Endothelial cell of umbilical vein (primary cell): ENCODE measurements at places on chromosomes 5 and 9. TPM values are rescaled to one million over a fixed set of nuclear protein-coding genes. Genes with fewer than 3 reads are reported as not detected.

KLF4 gene
- total RNA-seq: 1.5 and 3.8 TPM in 2 replicates

ELOVL7 gene
- 0.09 TPM in 1 of 2 replicates, not detected in the other for total RNA-seq

CCDC192 gene
- total RNA-seq: not detected in 2 replicates

TRPM3 gene
- total RNA-seq: 0.02 and 0.33 TPM in 2 replicates

CEMIP2 gene
- total RNA-seq: 44.3 and 47.5 TPM in 2 replicates

- DNase-seq: peak; percentile 60
These were observed 201.7 kb upstream of the ZNF618 start for GRCh38 chr9:113674436-113674835.

DNA sequence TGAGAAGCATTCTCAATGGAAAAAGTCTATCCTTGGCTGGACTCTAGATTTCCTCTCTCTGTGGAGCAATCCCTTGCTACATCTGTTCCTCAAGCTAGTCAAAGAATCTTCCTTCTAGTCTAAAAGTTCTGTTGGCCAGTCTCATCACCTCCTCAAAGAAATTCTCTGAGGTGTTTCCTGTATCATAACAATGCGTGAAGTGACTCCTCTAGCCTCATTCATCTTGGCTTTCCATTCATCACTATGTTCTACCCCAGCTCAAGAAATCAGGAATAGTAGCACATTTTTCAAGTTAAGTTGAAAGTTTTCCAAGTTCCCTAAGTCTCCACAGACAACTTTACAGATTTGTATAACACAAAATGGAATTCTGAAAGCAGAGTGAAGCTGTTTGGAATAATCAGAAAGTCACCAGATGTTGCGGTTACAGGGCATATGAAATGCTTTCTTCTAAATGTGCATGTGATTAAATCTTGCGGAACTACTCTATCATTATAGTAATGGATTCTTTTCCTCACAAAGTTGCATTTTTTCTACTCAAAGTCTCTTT is 176.6 kb upstream of the FREM1 start:
- no peak for DNase-seq

GRCh38 chr5:154406231-154406630 is 39.6 kb upstream of the SAP30L start:
- no peak for DNase-seq

DNA sequence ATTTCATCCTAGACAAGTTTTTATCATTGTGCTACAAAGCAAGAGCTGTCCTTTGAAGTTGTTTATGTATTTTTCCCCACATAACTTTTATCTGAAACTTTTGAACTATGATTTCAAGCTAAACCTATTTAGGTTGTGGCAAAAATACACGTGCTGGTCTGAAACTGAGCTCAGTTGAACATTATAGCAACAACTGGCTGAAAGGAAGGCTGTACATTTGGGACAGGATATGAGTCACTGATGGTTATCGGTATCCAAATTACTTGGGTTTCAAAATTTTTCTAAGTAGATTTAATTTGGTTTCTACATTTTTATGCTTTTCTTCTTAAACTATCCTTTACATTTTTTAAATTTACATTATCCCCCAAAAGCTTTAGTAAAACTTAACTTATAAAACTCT is 627.3 kb upstream of the NUDT12 start:
- DNase-seq: peak; percentile 79

DNA sequence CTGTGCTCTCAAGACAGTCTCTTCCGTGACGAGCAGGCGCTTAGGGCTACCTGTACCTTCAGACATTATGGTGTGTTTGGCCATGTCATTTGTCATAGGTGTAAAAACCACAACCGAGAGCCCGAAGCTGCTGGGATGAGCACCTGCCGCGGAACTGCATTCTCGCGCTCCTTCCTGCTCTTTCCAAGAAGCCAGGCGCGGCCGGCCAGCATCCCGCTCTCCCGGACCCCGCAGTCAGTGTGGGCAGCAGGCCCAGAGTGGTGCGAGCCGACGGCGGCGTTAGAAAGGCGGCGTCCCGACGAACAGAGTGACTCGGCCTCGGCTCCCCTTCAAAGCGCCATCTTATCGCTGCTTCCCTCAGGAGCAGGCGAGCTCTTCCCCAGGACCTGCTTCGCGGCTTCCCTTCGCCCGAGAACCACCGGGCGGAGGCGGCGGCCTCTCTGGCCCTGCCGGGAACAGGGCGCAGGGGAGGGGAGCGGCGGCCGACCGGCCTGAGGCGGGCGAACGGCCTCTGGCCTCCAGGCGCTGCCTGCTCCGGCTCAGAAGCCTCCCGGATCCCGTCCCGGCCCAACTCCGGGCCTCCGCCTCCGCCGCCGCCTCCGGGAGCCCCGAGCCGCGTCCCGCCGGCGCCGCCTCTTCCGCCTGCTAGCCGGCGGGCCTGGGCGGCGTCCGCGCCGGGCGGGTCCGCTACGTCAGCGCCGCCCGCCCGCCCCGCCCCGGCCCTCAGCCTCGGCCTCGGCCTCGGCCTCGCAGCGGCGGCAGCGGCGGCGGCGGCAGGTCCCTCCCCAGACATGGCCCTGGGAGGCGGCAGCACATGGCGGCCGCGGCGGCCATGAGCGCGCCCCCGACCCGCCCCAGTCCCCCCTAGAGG is at the start of gene FAM120A:
TSS of gene FAM120A (plus strand) at position 741 of the 871 bp plus-strand sequence. CDS start 231 bp downstream, outside the sequence.
- peak; percentile 71 for DNase-seq

DNA sequence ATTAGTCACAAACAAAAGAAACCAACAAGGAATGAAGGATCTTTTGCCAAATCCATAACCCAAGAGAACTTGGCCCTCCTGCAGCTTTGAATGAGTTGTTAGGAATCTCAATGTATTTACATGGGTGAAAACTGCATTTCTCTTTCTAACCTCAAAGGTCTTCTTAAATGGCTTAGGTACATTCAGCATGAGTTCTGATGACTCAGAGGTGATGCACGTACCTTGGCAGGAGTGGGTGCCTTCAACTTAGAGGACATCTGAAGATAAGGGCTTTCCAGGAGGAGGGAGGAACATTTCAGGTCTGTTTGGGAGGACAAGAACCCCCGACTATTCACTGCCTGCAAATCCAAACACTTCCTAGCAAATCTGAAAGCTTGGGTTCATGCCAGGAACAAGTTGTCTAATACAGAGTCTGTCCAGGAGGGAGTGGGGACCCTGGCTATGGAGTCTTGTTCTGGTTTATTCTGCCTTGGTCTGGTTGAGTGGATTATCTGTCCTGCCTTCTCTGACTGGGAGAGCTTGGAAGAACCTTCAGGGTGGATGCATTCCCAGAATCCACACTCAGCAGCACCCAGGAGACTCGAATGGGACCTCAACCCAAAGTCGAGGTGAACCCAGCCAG is 65.7 kb downstream of the IRX2 start:
- no peak for DNase-seq

GRCh38 chr5:74040065-74040551 is 414.1 kb downstream of the ARHGEF28 start:
- no peak for DNase-seq
